ENCODE measurements at places on chromosomes 2 and 18.

- no peak for DNase-seq
Measured at GRCh38 chr2:56121995-56122394, 61.8 kb upstream of the CCDC85A start.

- no peak for DNase-seq
Measured at GRCh38 chr2:239598011-239598731, 197.4 kb upstream of the HDAC4 start.

GRCh38 chr18:46554406-46555080, 102.5 kb downstream of the LOXHD1 start:
- no peak for DNase-seq

DNA sequence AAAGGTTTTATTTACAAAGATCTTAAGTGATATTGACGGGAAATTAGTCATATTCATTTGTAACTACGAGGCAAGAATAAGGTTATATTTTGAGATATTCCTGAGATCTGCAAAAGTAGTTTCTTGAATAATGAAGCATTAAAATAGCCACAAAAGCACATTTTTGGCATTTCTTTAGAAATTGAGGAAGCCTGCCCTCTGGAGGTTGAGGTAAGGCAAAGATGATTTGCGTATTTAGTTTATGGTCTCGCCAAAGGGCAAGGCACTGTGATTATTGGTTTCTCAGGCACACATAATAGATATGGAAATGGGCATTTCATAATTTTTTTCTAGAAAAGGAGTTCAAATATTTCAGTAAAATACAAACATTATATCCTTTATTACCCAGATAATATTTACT, 143.7 kb upstream of the RPRM start:
- no peak for DNase-seq

- DNase-seq = no peak
Measured at GRCh38 chr2:227834423-227834822, 20.8 kb downstream of the CCL20 start.

DNA sequence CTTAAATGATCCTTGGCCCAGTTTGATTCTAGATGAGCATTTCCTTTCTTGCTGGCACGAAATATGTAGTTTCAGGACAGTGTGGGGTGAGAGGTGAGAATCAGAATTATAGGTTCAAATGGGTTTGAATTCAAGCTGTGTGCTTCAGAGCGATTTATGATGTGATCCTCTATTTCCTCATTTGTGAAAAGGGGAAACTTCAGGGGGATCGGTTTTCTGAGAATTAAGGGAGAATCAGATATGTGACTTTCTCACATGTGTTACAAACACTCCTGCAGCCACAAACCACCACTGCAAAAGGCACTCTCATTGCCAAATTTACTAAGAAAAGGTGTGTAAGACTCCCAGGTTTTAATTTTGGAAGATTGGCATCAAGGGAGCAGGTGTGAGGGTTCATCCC, 24.4 kb downstream of the HK2 start:
- no peak for DNase-seq

- DNase-seq = no peak
Measured at GRCh38 chr18:45015788-45016128, 335.1 kb downstream of the SETBP1 start.

GRCh38 chr2:241558532-241559322, at the start of gene BOK:
Gene BOK (plus strand): TSS chr2:241558745. CDS start chr2:241559484, 739 bp downstream.
- no peak for DNase-seq

DNA sequence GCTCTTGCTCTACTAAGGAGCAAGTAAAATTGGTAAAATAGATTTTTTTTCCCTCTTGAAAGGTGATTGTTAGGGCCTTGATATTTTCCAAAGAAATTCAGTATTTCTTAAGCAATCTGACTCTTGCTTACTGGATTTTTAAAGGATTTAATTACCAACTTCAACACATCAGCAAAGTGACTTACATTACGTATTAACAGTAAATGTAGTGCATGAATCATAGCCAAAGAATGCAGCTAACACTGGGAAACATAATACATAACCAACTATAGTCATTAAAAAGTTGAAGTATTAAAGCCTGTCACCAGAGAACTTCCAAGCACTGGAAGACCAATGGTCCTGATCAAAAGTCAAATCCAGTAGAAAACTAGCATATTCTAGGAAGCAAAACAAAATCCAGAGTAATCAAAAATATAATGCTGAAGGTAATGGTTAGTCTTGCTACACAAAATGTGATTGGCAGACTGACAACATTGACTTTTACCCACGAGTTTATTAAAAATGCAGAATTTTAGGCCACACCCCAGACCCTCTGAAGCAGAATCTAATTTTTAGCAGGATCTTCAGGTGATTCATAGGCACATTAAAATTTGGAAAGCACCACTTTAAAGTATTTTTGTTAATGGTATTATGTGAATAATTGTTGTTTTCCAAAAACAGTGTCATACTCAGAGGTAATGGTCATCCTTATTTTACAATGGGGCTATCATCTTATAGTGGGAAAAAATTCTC, 31.8 kb upstream of the CAVIN2 start:
- DNase-seq = no peak

DNA sequence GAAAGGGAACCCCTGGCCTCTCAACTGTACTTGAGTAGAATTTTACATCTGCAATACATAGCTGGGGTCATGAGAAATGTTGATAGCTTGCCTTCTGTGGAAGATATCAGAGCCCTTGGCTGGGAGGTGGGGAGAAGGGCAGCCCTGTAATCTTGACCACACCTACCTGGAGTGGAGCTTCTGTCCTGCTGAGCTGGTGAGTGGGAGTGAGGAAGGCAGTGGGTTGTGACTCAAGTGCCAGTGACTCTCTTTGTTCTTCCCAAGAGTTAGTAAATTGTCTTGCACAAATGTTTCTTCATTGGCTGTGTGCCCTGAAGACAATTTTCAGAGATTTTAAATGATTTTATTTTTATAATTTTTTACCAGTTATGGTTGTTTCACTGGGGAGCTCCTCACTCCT, 277.3 kb downstream of the MBD5 start:
- no peak for DNase-seq

DNA sequence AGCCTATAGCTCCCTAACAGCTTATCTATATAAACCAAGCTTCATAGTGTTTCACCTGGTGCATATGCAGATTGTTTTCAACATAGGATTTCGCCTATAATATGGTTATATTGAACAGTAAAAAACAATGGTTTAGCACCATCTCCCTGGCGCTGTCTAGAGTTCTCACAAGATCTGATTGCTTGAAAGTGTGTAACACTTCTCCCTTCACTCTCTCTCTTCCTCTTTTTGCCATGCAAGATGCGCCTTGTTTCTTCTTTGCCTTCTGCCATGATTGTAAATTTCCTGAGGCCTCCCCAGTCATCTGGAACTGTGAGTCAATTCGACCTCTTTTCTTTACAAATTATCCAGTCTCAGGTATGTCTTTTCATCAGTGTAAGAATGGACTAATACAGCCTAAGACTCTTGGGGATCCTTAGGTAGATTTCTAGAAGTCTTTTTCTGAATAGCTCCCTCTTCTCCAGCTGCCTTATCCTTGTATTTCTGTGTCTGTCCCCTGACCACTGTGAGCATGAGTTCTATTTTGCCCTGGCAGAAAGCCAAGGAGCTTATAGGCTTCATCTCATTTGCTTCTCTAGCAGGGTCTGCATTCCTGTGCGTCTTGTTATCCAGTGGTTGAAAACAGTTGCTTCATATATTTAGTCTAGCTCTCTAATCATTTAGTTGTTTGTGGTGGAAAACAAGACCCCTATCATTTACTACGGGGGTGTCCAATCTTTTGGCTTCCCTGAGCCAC, 401.6 kb downstream of the GPD2 start:
- DNase-seq = no peak

- DNase-seq = no peak
Measured at GRCh38 chr2:143792602-143793001, 663.4 kb downstream of the ARHGAP15 start.

GRCh38 chr18:25544546-25545287, 192.8 kb upstream of the ZNF521 start:
- no peak for DNase-seq

- DNase-seq = no peak
Measured at GRCh38 chr18:39781565-39781964, 2173.5 kb upstream of the PIK3C3 start.

GRCh38 chr18:48979944-48980890, 29.5 kb upstream of the SMAD7 start:
- no peak for DNase-seq

DNA sequence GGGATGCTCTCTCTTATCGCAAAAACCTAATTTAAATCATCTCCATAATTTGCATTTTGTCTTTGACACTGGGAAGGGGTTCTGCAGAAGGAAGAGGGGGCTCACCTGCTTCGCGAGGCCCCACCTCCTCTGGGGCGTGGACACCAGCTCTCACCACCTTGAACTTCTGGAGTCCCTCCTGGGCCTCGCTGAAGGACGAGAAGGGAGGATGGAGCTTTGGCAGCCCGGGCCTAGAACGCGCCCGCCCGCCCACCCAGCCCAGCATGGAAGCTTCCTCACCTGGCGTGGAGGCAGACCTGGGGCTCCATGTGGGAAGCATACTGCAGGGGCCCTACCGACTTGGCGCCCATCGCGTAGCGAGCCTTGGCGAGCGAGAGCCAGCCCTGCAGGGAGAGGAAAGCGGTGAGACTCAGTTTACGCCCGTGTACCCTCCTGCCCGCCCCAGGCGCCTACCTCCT, 1.1 kb upstream of the IMP4 start:
- no peak for DNase-seq

GRCh38 chr2:129062146-129062912, 743.7 kb upstream of the HS6ST1 start:
- DNase-seq = no peak

- DNase-seq = peak; percentile 28
Measured at GRCh38 chr2:34012715-34013302, 413.7 kb upstream of the FAM98A start.

DNA sequence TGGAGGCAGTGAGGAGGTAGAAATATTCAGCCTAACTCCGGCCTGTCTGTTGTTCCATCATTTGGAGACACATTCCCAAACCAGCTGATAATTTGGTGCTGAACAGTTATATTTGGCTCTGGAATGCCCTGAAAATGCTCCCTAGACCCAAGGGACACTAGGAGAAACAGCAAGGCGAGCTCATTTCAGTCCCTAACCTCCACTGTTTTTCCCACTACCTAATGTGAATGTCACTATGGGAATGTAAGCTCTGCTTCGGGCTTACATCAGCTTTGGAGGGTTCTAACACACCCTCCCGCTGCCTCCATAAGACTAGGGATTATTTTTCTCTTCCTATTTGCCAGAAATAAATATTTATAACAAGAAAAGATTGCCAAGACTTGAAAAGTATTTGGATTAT, 103.5 kb downstream of the ANTXR1 start:
- no peak for DNase-seq

DNA sequence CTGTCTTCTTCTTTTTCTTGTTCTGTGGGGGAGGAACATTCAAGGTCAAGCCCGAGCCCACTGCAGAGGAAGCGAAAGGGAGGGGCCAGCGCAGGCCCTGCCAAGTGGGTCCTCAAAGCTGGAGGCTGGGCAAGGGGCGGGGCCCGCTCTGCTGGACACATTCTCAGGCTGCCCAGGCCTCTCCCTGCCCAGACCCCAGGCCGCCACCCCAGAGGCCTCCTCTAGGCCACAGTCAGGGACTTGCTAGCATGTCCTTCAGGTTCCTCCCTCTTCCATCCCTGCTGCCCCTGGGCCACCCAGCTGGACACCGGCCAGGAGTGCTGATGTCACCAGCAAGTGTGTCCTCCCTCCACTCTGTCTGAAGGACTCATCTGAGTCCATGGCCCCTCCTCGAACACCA, 44.1 kb downstream of the KIF1A start:
- DNase-seq = no peak

DNA sequence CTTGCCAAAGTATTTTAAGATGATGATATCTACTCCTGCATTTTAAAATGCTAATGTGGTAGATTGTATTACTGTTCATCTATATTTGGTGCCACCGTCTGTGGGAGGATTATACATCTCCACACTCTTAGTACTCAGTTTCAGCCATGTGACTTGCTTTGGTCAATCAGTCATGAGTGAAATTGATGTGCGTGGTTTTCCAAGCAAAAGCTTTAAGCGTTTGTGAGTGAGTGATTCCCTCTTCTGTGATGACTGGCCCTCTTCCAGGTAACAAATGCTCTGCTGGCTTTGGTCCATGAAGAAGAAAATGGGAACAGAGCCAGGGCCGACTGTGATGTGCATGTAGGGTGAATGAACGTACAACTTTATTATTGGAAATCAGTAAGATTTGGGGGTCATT, 330.4 kb downstream of the LPIN1 start:
- no peak for DNase-seq

DNA sequence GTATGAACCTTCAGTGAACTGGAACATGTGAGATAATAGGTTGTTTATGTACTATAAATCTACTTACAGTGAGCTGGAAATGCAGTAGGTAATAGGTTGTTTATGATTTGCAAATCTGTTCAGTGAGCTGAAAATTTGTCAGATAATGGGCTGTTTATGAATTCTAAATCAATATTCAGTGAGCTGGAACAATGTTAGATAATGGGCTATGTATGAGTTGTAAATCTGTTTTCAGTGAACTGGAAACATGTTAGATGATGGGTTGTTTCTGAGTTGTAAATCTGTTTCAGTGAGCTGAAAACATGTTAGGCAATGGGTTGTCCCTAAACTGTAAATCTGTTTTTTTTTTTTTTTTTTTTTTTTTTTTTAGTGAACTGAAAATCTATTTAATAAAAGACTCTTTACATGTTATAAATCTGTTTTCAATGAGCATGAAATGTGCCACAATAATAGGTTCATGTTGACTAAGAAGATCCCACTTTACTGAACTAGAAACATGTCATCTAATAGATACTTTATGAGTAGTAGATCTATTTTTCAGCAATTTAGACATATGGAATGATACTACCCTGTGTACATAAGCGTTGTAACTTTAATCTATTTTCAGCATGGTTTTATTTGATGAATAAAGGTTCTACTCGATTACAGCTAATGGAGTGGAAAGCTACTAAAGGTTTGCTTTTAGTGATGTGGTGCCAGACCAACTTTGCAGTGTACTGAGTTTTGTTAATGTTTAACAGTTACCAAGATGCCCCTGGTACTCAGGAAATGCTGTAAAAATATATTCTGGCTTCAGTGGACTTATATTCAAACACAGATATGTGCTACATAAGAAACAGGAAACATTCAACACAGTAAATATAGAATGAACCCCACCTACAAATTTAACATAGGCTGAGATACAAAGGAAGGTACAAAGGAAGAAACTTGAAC, 1471.8 kb downstream of the LRP1B start:
- peak; percentile 14 for DNase-seq

DNA sequence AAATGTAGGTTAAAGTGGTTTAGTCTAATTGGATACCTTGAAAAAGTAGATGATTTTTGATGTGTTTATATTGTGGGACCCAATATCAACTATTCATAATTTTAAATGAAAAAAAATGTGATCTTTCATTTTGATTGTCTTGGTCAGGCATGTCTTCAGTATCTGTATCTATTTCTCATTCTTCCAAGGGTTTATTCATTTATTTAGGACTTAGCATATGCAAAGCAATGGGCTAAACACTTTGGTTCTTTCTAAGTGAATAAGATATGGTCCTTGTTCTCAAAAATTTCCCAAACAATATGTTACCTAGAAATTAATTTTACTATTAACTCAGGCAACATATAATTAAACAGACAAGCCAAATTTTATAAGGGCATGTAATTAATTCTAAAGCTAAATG, 49.1 kb downstream of the CSRNP3 start:
- DNase-seq = no peak

- no peak for DNase-seq
Measured at GRCh38 chr2:162197069-162197825, 45.2 kb upstream of the GCG start.

GRCh38 chr2:235669269-235669831, 175.5 kb downstream of the AGAP1 start:
- peak; percentile 74 for DNase-seq

GRCh38 chr2:239436076-239436475, 35.3 kb upstream of the HDAC4 start:
- no peak for DNase-seq

All from NCI-H1048 (cell line).